ENCODE measurements at places on chromosomes 3 and 15. TPM values are rescaled to one million over a fixed set of nuclear protein-coding genes. Genes with fewer than 3 reads are reported as not detected.

GRCh38 chr15:42100021-42100800 is 5.8 kb upstream of the PLA2G4D start:
- H3K36me3 ChIP-seq, result no peaks in the 10 kb centered on the region
- H3K4me3 ChIP-seq, result no peak overlapping the region
- H3K4me1 ChIP-seq, result no peaks in the 10 kb centered on the region
- H3K27me3 ChIP-seq, result no peaks in the 10 kb centered on the region

DNA sequence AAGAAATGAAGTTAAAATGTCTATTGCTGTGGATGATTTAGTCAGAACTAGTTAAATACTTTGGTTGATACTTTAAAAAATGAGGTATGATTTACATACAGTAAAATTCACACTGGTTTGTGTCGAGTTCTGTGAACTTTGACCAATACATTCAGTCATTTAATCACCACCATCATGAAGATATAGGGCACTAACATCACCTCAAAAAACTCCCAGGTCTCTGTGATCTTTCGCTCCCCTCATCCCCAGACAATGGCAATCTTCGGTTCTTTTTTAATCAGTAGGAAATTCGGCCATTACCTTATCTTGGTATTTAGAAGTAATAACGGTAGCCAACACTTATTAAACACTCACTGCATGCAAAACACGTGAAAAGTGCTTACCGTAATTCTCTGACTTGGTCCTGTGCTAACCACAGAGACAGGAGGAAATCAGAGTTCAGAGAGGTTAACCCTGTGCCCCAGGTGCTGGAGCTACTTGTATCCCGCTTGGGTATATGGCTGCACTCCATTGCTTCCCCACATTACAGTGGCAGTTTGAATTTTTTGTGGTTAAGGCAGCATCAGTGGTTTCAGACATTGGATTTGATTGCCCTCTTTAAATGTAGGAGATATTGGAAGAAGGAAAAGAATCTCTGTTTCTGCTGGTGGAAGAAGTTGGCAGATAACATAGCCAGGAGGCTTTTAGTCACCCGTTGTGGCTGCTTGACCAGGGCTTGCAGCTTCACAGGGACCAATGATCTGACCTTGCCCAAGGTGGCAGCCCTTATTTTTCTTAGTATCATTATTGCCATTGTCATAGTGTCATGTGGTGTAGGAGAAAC is 4.2 kb downstream of the PLCL2 start:
- H3K4me1 ChIP-seq, result peaks cover 67% of the 10 kb centered on the region
- no peak overlapping the region for H3K4me3 ChIP-seq
- peaks cover 9% of the 10 kb centered on the region for H3K27me3 ChIP-seq
- no peak overlapping the region for H3K27ac ChIP-seq
- no peak for DNase-seq
- no peaks in the 10 kb centered on the region for H3K36me3 ChIP-seq

GCSAM gene
- not detected for total RNA-seq

DNA sequence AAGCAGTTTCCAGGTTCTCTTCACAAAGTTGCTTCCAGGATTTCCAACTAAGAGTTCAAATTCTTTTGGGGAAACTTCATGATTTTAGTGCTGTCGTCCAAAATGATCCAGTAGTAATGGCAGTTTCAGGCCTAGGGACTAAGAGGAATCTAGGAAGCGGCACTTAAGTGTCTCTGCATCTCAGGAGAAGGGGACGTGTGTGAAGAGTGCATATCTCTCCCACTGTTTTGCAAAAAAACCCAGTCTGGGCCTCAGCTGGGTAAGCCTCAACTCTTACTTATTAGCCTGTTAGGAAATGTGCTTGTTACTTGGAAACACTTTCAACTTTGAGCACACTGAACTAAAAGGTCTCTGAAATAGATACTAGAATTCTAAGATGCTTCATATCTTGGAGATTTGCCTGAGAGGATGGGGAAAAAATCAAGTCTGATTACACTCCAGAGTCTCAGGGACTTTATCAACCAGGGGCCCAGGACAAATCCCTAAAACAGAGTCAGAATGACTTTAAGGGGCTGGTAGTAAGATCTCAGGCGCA is 81.8 kb downstream of the WDR76 start:
- no peak overlapping the region for H3K4me3 ChIP-seq
- H3K27me3 ChIP-seq, result no peaks in the 10 kb centered on the region
- H3K36me3 ChIP-seq, result peaks cover 29% of the 10 kb centered on the region

- H3K27ac ChIP-seq, result no peak overlapping the region
- H3K27me3 ChIP-seq, result no peaks in the 10 kb centered on the region
- peak; percentile 30 for DNase-seq
Measured at GRCh38 chr3:122975163-122975923, 52.2 kb downstream of the SEMA5B start.

PRR20G gene
- not detected for total RNA-seq

- H3K27me3 ChIP-seq, result peaks cover 3% of the 10 kb centered on the region
- H3K27ac ChIP-seq, result no peak overlapping the region
- H3K4me1 ChIP-seq, result no peaks in the 10 kb centered on the region
- no peak overlapping the region for H3K4me3 ChIP-seq
- DNase-seq, result no peak
- H3K36me3 ChIP-seq, result peaks cover 18% of the 10 kb centered on the region
Measured at GRCh38 chr3:160473978-160474377, 24.4 kb upstream of the TRIM59 start.

GRCh38 chr3:97939401-97939800 is 32.8 kb downstream of the RIOX2 start:
- no peaks in the 10 kb centered on the region for H3K4me1 ChIP-seq
- H3K27me3 ChIP-seq, result no peaks in the 10 kb centered on the region
- no peak overlapping the region for H3K27ac ChIP-seq
- DNase-seq, result no peak

DNA sequence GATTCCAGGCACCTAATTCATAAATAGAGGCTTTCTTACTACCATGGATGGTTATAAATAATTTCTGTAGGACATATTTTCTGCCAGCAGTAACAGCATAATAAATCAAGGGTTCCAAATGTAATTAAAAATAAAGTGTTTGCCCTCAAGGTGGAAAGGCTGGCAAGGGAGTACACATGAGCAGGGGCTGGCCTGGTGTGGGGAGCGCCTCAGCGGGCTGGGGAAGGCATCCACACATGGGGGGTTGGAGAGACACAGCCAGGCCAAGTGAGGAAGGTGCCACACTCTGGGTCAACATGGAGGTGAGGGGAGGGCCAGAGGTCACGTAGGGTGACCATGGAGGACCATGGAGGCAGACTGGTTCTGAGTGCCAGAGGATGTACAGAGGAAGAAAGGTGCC is 65.8 kb upstream of the OCA2 start:
- no peak overlapping the region for H3K27ac ChIP-seq
- no peaks in the 10 kb centered on the region for H3K27me3 ChIP-seq
- H3K36me3 ChIP-seq, result peaks cover 90% of the 10 kb centered on the region
- H3K4me1 ChIP-seq, result peaks cover 11% of the 10 kb centered on the region

- peaks cover 14% of the 10 kb centered on the region for H3K4me1 ChIP-seq
- no peaks in the 10 kb centered on the region for H3K36me3 ChIP-seq
- peaks cover 4% of the 10 kb centered on the region for H3K27me3 ChIP-seq
- no peak overlapping the region for H3K27ac ChIP-seq
Measured at GRCh38 chr3:141454054-141454453, 32.8 kb upstream of the RASA2 start.

DNA sequence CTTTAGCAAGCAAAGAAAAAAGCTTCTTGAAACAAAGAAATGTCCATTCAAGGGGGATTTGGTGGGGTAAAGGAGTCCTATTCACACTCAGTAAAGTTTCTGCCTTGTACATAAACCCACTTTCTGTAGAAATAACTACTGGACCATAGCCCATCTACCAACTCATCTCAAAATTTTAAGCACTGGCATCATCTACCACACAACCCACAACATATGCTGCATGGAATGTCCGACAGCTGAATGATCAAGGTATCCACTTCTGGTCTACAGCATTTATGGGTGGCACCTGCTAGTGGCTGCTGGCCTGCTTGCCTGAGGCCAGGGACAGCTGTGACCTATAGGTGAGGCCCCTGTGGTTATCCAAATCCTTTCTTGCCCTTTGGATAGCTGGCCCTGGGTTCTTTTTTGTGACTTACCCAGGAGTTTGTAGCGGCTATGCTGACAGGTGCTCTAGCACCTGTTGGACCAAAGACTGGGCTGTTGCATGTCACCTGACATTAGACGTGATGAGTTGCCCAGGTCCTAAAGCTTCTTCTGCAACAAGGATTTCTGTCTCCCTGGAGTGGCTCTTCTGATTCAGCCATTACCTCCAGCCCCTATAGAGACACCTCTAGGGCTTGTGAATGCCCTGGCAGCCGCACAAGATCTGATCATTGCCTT is 19.2 kb upstream of the MEF2A start:
- DNase-seq, result no peak
- no peaks in the 10 kb centered on the region for H3K36me3 ChIP-seq
- H3K4me3 ChIP-seq, result no peak overlapping the region
- no peaks in the 10 kb centered on the region for H3K27me3 ChIP-seq
- H3K27ac ChIP-seq, result no peak overlapping the region
- H3K4me1 ChIP-seq, result no peaks in the 10 kb centered on the region

TM4SF4 gene
- 2.0 TPM for total RNA-seq

GRCh38 chr3:123406598-123406997 is 42.3 kb downstream of the ADCY5 start:
- no peak overlapping the region for H3K27ac ChIP-seq
- H3K4me1 ChIP-seq, result peaks cover 19% of the 10 kb centered on the region
- no peak overlapping the region for H3K4me3 ChIP-seq
- peaks cover 27% of the 10 kb centered on the region for H3K27me3 ChIP-seq
- DNase-seq, result no peak

DNA sequence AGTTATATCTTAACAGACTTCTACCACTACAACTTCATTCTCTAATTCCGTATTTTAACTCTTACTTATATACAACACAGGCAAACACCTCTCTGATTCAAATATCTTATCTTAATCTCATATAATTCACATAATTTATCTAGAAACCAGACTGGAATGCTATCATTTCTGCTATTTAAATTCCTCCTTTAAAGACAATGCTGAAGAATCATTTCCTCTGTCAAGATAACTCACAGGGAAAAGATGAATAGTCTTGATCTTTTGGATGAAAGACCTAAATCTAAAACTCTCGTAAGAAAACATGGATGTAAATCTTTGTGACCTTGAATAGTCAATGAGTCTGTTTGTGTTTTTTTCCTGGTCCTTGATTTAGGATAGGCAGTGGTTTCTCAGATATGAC is 135.3 kb upstream of the PLXND1 start:
- H3K4me1 ChIP-seq, result peaks cover 9% of the 10 kb centered on the region
- H3K27me3 ChIP-seq, result no peaks in the 10 kb centered on the region
- H3K36me3 ChIP-seq, result no peaks in the 10 kb centered on the region
- no peak overlapping the region for H3K27ac ChIP-seq
- no peak for DNase-seq
- H3K4me3 ChIP-seq, result no peak overlapping the region

SETD5 gene
- 279 TPM for total RNA-seq

STRIT1 gene
- total RNA-seq, result 0.33 TPM

SPINK8 gene
- not detected for total RNA-seq

RAB6B gene
- total RNA-seq, result 14.9 TPM

DNA sequence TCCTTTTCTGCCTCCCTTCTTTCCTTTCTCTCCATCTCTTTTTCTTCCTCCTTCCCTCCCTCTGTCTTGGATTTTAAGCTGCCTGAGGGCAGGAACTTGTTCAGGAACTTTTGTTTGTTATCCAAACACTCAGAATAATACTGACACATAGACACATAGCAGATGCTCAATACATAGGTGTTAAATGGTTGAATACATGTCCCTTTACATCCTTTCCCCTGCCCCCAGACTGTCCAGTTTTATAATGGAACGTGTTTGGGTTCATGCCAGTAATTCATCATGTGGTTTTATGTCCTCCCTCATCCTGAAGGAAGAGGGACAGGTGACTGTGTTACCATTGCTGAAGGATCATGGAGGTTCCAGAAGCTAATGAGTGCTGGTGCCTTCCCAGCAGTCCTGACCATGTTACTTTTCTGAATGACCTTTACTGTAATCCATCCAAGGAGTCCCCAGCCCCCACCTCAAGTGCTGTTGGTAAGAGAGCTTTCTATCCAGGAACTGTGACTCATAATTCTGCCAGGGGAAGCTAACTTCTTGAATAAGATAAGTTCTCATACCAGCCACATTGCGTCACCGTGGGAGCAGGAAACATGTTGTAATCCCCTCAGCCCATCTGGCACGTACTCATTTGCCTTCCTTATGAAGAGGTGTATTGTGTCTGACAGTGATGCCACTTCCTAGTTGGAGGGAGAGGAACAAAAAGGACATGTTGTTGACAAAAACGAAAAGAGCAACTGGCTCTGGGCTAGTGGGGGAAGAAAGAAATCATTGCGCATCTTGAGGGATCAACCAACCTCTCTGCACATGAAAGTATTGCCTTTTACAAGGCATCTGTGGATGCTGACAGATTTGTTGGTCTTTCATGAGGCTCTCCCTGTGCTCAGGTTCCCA is 52.4 kb downstream of the IL1RAP start:
- no peaks in the 10 kb centered on the region for H3K36me3 ChIP-seq
- no peak for DNase-seq
- peaks cover 33% of the 10 kb centered on the region for H3K4me1 ChIP-seq
- H3K27me3 ChIP-seq, result no peaks in the 10 kb centered on the region
- no peak overlapping the region for H3K27ac ChIP-seq
- H3K4me3 ChIP-seq, result no peak overlapping the region

MORC1 gene
- not detected for total RNA-seq

- peaks cover 79% of the 10 kb centered on the region for H3K4me1 ChIP-seq
- H3K36me3 ChIP-seq, result no peaks in the 10 kb centered on the region
- H3K27ac ChIP-seq, result peak overlapping the region; percentile 96
Measured at GRCh38 chr3:147397155-147397874, 9.0 kb downstream of the ZIC4 start.

ISL2 gene
- total RNA-seq, result 0.37 TPM

ZNF662 gene
- 2.9 TPM for total RNA-seq

GRCh38 chr3:156649681-156650080 is 24.7 kb upstream of the TIPARP start:
- H3K36me3 ChIP-seq, result no peaks in the 10 kb centered on the region
- no peak overlapping the region for H3K27ac ChIP-seq
- H3K27me3 ChIP-seq, result no peaks in the 10 kb centered on the region
- H3K4me3 ChIP-seq, result no peak overlapping the region
- DNase-seq, result no peak

GRCh38 chr3:58131101-58131825 is 79.5 kb downstream of the DNASE1L3 start:
- DNase-seq, result no peak
- no peak overlapping the region for H3K27ac ChIP-seq
- no peaks in the 10 kb centered on the region for H3K27me3 ChIP-seq
- peaks cover 64% of the 10 kb centered on the region for H3K36me3 ChIP-seq
- no peak overlapping the region for H3K4me3 ChIP-seq
- H3K4me1 ChIP-seq, result no peaks in the 10 kb centered on the region

ARPP21 gene
- not detected for total RNA-seq

- no peak overlapping the region for H3K4me3 ChIP-seq
- H3K27ac ChIP-seq, result no peak overlapping the region
- no peak for DNase-seq
- H3K4me1 ChIP-seq, result no peaks in the 10 kb centered on the region
Measured at GRCh38 chr3:24905266-24905665, 410.6 kb upstream of the THRB start.

- no peaks in the 10 kb centered on the region for H3K36me3 ChIP-seq
- H3K4me3 ChIP-seq, result no peak overlapping the region
- no peak overlapping the region for H3K27ac ChIP-seq
Measured at GRCh38 chr3:116776880-116777785, 67.6 kb downstream of the TUSC7 start.
